ENCODE measurements at places on chromosomes 11 and 22. TPM values are rescaled to one million over a fixed set of nuclear protein-coding genes. Genes with fewer than 3 reads are reported as not detected.

LRRC32 gene
- not detected for total RNA-seq

SHISAL1 gene
- 2.2 TPM for total RNA-seq

ESAM gene
- 10.8 TPM for total RNA-seq

OR52H1 gene
- not detected for total RNA-seq

KCNK7 gene
- 0.69 TPM for total RNA-seq

DNA sequence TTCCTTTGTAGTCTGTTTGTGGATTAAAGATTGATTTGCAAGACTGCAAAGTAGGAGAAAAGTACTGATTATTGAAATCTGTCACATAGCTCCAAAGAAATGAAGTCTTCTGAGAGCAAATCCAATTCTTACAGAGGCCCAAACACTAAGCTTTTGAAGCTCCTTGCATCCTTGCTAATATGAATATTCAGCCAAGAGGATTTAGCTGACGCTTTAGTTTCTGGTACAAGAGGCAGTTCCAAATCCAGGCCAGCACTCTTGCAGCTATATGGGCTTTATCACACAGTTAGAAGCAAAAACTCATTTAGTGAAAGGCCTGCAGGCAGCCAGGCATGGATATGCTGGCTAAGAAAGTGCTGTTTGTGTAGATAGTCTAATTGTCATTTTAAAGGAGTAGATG, 12.7 kb downstream of the PAAF1 start:
- H3K27me3 ChIP-seq: no peaks in the 10 kb centered on the region
- H3K27ac ChIP-seq: no peak overlapping the region
- H3K4me3 ChIP-seq: no peak overlapping the region
- peaks cover 19% of the 10 kb centered on the region for H3K4me1 ChIP-seq
- peaks cover 4% of the 10 kb centered on the region for H3K36me3 ChIP-seq
- no peak for DNase-seq

GRCh38 chr11:58580311-58580710, 1.4 kb downstream of the ZFP91 start:
- H3K27me3 ChIP-seq: no peaks in the 10 kb centered on the region
- peaks cover 47% of the 10 kb centered on the region for H3K4me1 ChIP-seq
- no peak for DNase-seq
- no peak overlapping the region for H3K27ac ChIP-seq

- H3K4me3 ChIP-seq: no peak overlapping the region
- no peaks in the 10 kb centered on the region for H3K27me3 ChIP-seq
- H3K4me1 ChIP-seq: no peaks in the 10 kb centered on the region
- peak; percentile 36 for DNase-seq
- H3K36me3 ChIP-seq: no peaks in the 10 kb centered on the region
- no peak overlapping the region for H3K27ac ChIP-seq
Measured at GRCh38 chr11:11324090-11324489, 29.0 kb downstream of the CSNK2A3 start.

GRCh38 chr11:106224172-106224571, 146.7 kb downstream of the AASDHPPT start:
- no peak overlapping the region for H3K4me3 ChIP-seq
- no peak for DNase-seq
- H3K36me3 ChIP-seq: peaks cover 5% of the 10 kb centered on the region
- H3K27ac ChIP-seq: no peak overlapping the region
- H3K4me1 ChIP-seq: no peaks in the 10 kb centered on the region

GRCh38 chr22:36386351-36386899, 1.3 kb downstream of the MYH9 start:
- peaks cover 25% of the 10 kb centered on the region for H3K4me1 ChIP-seq
- peak overlapping the region; percentile 90 for H3K27ac ChIP-seq
- no peak for DNase-seq
- H3K36me3 ChIP-seq: peaks cover 7% of the 10 kb centered on the region
- H3K27me3 ChIP-seq: no peaks in the 10 kb centered on the region

GRCh38 chr11:110972640-110973039, 260.4 kb upstream of the ARHGAP20 start:
- DNase-seq: peak; percentile 26
- peaks cover 21% of the 10 kb centered on the region for H3K27me3 ChIP-seq
- no peak overlapping the region for H3K27ac ChIP-seq

DNA sequence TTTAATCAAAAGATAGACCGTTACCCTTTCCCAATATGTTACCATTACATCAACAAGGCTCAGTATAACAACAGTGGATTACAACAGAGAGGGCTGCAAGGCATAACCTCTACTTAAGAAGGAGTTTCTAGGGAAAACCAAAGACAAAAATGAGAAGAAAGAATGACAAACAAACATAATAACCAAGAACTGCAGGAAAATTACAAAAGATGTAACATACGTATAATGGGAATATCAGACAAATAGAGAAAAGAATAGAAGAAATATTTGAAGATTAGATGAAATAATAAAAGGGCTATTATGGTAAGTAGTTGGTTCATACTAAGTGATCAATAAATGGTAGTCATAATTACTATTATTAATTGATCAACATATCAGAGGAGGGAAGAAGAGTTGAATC, 39.1 kb downstream of the SPON1 start:
- H3K36me3 ChIP-seq: no peaks in the 10 kb centered on the region
- no peak overlapping the region for H3K27ac ChIP-seq
- no peak overlapping the region for H3K4me3 ChIP-seq

- H3K27me3 ChIP-seq: no peaks in the 10 kb centered on the region
- H3K4me3 ChIP-seq: no peak overlapping the region
- no peak for DNase-seq
- H3K36me3 ChIP-seq: no peaks in the 10 kb centered on the region
- H3K27ac ChIP-seq: no peak overlapping the region
Measured at GRCh38 chr22:44384563-44385295, 72.0 kb upstream of the SHISAL1 start.

DNA sequence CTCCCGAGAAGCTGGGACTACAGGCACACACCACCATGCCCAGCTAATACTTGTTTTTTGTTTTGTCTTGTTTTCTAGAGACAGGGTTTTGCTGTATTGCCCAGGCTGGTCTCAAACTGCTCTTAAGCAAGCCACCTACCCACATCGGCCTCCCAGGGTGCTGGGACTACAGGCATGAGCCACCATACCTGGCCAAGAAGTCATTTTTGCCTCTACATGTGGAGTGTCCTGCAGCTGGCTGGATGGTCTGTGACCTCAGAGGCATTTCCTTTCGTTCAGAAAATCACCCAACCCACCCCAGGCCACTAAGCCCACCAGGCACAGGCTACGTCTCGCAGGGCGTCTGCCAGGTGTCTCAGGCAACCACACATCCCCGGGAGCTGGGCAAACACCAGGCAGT, 12.8 kb downstream of the SHANK2 start:
- H3K4me3 ChIP-seq: no peak overlapping the region
- DNase-seq: no peak
- no peaks in the 10 kb centered on the region for H3K27me3 ChIP-seq
- H3K36me3 ChIP-seq: peaks cover 6% of the 10 kb centered on the region

DNA sequence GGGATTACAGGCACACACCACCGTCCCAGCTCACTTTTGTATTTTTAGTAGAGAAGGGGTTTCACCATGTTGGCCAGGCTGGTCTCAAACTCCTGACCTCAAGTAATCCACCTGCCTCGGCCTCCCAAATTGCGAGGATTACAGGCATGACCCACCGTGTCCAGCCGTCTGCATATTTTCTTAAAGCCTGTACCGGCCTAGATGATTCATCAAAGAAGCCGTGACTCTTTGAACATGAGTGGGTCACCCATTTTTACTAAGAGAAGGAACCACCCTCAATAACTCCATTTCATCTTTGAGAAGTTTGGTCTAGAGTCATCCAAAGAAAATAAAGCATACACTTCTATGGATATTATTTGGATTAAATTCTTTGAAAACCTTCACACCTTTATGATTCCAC, 388.3 kb downstream of the NTM start:
- DNase-seq: no peak
- H3K4me3 ChIP-seq: no peak overlapping the region
- no peaks in the 10 kb centered on the region for H3K36me3 ChIP-seq
- peaks cover 30% of the 10 kb centered on the region for H3K27me3 ChIP-seq
- no peaks in the 10 kb centered on the region for H3K4me1 ChIP-seq

DNA sequence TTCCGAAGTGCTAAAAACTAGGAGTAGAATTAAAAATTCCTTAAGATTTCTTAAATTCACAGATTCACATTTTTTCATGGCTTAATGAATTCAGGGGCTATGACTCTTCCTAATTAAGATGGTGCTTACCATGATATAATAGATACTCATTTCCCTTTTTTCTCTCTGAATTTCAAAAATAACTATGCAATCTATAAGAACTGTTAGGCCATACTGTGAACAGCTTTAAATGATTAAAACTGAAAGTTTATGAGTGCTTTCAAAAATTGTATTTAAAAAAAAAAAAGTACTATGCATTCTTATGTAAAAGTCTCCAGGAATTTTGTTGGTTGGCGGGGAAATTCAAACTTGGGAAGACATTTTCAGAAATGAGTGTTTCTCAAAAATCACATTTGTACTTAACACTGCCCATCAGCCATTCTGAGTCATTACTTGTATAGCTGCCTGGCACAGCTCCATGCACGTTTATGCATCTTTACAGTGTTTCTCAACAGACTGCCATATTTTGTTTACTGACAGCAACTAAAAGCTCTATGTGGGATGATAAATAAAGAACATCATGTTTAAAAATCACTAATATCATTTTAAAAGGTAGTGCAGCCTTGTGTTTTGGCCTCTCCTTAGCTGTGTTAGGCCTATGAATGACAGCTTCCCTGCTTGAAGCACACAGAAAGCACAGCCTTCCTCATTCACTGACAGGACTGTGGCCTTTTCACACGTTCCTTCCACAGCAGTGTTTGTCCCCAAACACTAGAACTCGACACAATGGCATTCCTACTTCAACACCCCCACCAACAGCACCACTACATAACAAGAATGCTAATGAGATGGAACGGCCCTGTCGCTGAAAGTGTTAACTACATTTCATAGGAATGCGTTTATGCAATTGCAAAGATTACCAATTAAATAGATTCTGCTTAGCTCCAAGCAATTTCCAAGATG, 131.4 kb downstream of the DCDC1 start:
- no peak overlapping the region for H3K4me3 ChIP-seq
- H3K36me3 ChIP-seq: no peaks in the 10 kb centered on the region
- H3K27me3 ChIP-seq: no peaks in the 10 kb centered on the region
- H3K27ac ChIP-seq: no peak overlapping the region
- DNase-seq: peak; percentile 20

- H3K36me3 ChIP-seq: no peaks in the 10 kb centered on the region
- peaks cover 24% of the 10 kb centered on the region for H3K4me1 ChIP-seq
- DNase-seq: peak; percentile 99
- no peaks in the 10 kb centered on the region for H3K27me3 ChIP-seq
- peak overlapping the region; percentile 78 for H3K27ac ChIP-seq
Measured at GRCh38 chr11:66891851-66892660, 35.2 kb downstream of the LRFN4 start.

GRCh38 chr11:118998822-118999221, 884 bp downstream of the CENATAC start:
- H3K4me1 ChIP-seq: peaks cover 38% of the 10 kb centered on the region
- H3K27ac ChIP-seq: peak overlapping the region; percentile 41
- DNase-seq: peak; percentile 97
- peak overlapping the region; percentile 77 for H3K4me3 ChIP-seq

DNA sequence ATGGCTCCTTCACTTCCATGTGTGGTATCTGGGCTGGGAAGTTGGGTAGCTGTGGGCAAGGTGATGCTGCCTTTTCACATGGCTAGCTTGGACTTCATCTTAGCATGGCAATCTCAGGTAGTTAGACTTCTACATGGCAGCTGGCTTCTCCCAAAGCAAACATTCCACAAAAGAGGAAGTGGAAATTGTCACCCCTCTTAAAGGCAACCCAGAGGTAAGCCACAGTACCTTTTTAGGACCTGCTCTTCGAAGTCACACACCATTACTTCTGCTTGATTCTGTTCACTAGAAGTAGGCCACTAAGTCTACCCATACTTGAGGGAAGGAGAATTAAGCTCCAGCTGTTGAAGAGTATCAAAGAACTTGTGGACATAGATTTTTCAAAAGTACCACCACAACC, 25.9 kb downstream of the TUG1 start:
- no peaks in the 10 kb centered on the region for H3K27me3 ChIP-seq
- H3K4me1 ChIP-seq: no peaks in the 10 kb centered on the region
- H3K4me3 ChIP-seq: no peak overlapping the region
- no peaks in the 10 kb centered on the region for H3K36me3 ChIP-seq

Measured in PC-3 (cell line).